ENCODE measurements at places on chromosomes 1 and 21. TPM values are rescaled to one million over a fixed set of nuclear protein-coding genes. Genes with fewer than 3 reads are reported as not detected.
A peak's percentile ranks its signal among the peaks of the same experiment; 100 is the strongest.

- H3K4me1 ChIP-seq: peaks cover 17% of the 10 kb centered on the region
- H3K4me3 ChIP-seq: no peak overlapping the region
- H3K27me3 ChIP-seq: no peaks in the 10 kb centered on the region
- H3K36me3 ChIP-seq: no peaks in the 10 kb centered on the region
- H3K27ac ChIP-seq: no peak overlapping the region
- DNase-seq: no peak
These were observed 14.4 kb downstream of the SDCCAG8 start for GRCh38 chr1:243270097-243270864.

DNA sequence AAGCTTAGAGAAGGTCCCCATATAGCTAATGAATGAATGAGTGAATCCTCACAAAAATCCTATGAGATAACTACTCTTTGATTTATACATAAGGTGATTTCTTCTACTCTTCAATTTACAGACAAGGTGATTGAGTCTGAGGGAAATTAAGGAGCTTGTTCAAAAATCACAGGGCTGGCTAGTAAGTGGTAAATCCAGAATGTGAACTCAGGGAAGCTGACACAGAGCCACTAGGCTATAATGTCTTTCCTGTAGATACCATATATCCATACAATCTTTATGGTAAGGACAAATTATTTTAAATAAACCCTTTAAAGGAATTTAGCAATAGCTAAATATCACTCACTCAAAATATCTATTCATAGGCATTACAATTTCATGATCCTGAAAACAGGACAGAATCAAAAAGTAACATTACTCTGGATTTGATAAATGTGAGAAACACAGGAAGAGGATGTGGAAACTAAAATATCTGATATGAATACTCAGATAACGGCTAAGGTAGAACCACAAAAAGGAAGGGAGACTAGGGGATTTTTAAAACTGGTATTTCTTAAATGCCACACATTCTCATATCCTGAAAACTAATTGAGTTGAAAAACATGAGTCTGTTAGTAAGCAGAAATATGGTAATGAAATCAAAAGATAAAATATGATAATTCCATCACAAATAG lies 108.2 kb downstream of the NBPF12 start:
- H3K4me3 ChIP-seq: no peak overlapping the region
- no peak for DNase-seq
- no peak overlapping the region for H3K27ac ChIP-seq
- H3K27me3 ChIP-seq: peaks cover 2% of the 10 kb centered on the region
- H3K36me3 ChIP-seq: no peaks in the 10 kb centered on the region
- no peaks in the 10 kb centered on the region for H3K4me1 ChIP-seq

DNA sequence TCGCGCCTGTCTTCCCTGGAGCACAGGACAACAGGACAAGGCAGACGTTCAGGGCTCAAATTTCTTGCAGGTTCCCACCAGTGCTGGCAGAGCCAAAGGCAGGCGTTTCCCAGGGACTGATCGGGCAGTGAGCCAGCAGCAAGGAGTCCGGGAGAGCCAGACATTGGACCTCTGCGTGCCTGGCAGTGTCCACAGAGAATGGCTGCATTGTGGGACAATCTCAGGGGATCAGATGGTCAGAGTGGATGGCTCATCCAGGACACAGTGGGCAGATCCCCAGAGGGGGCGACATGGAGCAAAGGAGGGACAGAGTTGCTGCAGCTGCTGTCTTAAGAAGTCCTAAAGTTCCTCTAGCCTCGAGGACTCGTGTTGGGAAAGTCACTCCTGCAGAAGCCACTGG lies 4.6 kb downstream of the TMEM63A start:
- H3K4me1 ChIP-seq: peaks cover 12% of the 10 kb centered on the region
- peaks cover 10% of the 10 kb centered on the region for H3K27me3 ChIP-seq
- DNase-seq: peak; percentile 68
- no peaks in the 10 kb centered on the region for H3K36me3 ChIP-seq

GRCh38 chr1:110760321-110760720 lies 85.6 kb upstream of the KCNA3 start:
- no peaks in the 10 kb centered on the region for H3K36me3 ChIP-seq
- no peak overlapping the region for H3K4me3 ChIP-seq
- no peak overlapping the region for H3K27ac ChIP-seq
- DNase-seq: no peak
- peaks cover 9% of the 10 kb centered on the region for H3K27me3 ChIP-seq

GRCh38 chr1:82586473-82586872 lies 785.7 kb downstream of the ADGRL2 start:
- H3K27ac ChIP-seq: no peak overlapping the region
- H3K27me3 ChIP-seq: no peaks in the 10 kb centered on the region
- H3K36me3 ChIP-seq: no peaks in the 10 kb centered on the region
- DNase-seq: no peak
- H3K4me1 ChIP-seq: no peaks in the 10 kb centered on the region

- no peak overlapping the region for H3K4me3 ChIP-seq
- no peaks in the 10 kb centered on the region for H3K4me1 ChIP-seq
- H3K36me3 ChIP-seq: no peaks in the 10 kb centered on the region
- H3K27ac ChIP-seq: no peak overlapping the region
- DNase-seq: no peak
- no peaks in the 10 kb centered on the region for H3K27me3 ChIP-seq
These were observed 45.8 kb upstream of the C1orf21 start for GRCh38 chr1:184340984-184341383.

DNA sequence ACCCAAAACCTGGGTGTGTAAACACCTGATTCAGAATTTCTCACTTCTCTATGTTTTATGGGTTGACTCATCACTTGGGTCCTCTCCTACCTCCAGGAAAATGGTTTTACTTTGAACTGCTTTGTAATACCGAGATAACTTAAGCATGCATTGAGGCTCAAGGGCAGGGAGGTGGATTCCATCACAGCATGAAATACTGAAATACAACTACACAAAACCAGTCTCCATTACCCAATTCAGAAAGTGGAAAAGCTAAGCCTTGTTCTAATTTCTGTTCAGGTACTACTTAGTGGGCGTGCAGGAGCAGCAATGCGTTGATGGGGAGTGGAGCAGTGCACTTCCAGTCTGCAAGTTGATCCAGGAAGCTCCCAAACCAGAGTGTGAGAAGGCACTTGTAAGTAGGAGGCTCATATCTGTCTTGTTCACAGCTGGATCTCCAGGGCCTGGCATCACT lies 6.1 kb upstream of the C4BPA start:
- DNase-seq: no peak
- no peaks in the 10 kb centered on the region for H3K27me3 ChIP-seq
- H3K4me3 ChIP-seq: no peak overlapping the region
- H3K4me1 ChIP-seq: no peaks in the 10 kb centered on the region
- peaks cover 6% of the 10 kb centered on the region for H3K36me3 ChIP-seq
- H3K27ac ChIP-seq: no peak overlapping the region

GRCh38 chr1:168396508-168396907 lies 115.8 kb downstream of the TBX19 start:
- H3K4me1 ChIP-seq: peaks cover 6% of the 10 kb centered on the region
- H3K4me3 ChIP-seq: no peak overlapping the region
- H3K27me3 ChIP-seq: peaks cover 5% of the 10 kb centered on the region
- DNase-seq: no peak
- H3K27ac ChIP-seq: no peak overlapping the region

GRCh38 chr1:215731699-215732098 lies 164.6 kb downstream of the KCTD3 start:
- H3K27ac ChIP-seq: no peak overlapping the region
- DNase-seq: no peak
- H3K36me3 ChIP-seq: peaks cover 10% of the 10 kb centered on the region
- no peaks in the 10 kb centered on the region for H3K4me1 ChIP-seq

DNA sequence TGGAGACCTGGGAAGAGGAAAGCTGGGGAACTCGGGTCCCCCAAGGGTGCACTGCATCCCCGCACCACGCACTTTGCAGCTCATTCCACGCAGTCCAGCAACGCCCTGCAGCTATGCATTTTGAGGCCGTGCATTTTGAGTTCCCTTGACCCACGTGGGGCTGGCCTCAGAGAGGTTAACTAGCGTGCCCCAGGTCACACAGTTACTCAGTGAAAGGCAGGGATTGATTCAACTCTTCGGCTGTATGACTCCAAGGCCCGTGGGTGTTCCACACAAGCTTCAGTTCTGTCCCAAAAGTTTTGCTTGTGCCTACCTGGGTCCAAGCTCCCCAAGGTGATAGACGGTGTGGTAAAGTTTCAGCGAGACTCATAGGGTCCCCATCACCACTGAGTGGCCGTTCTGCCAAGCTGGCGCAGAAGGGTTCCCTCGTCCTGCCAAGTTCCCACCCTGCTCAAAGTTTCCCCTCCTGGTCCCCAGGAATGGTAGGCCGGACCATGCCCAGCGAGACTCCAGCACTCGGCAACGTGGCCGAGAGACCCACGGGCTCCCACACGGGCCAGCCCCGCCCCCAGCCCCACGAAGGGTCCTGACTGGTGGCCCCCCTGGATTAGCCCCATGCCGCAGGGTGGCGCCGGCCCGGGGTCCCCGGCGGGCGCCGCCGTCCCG lies 611 bp downstream of the HSPG2 start:
- peaks cover 10% of the 10 kb centered on the region for H3K27me3 ChIP-seq
- no peak overlapping the region for H3K27ac ChIP-seq
- no peaks in the 10 kb centered on the region for H3K36me3 ChIP-seq
- peaks cover 7% of the 10 kb centered on the region for H3K4me1 ChIP-seq
- H3K4me3 ChIP-seq: peak overlapping the region; percentile 46

GRCh38 chr1:11521582-11522399 lies 42.8 kb downstream of the DISP3 start:
- DNase-seq: no peak
- peaks cover 6% of the 10 kb centered on the region for H3K4me1 ChIP-seq
- H3K27ac ChIP-seq: peak overlapping the region; percentile 80
- no peak overlapping the region for H3K4me3 ChIP-seq

DNA sequence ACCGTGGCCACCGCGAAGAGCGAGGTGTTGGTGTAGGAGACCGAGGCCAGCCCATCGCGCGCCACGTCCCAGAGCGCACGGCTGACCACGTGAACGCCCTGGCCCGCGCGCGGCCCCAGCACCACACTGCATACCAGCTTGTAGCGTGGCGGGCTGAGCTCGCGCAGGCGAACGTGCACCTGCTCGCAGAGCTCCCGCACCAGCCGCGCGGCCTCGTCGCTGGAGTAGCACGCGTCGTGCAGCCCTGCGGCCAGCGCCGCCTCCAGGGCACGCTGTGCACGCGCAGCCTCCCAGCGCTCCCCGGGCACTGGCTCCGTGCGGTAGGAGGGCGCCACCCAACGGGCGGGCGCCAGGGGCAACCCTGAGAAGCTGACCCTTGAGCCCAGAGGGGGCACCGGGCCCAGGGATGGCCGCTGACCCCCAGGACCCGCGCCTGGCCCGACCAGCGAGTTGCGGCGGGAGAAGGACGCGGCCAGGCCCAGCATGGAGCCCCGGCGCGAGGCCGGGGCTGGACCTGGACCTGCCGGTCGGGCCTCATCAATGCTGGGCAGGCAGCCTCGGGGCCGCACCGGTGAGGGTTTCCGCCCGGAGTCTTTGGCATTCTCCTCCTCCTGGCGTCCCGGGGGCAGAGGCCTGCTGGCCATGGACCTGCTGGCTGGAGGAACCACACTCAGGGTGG lies 987 bp downstream of the DYNLT4 start:
- H3K27ac ChIP-seq: no peak overlapping the region
- peaks cover 6% of the 10 kb centered on the region for H3K36me3 ChIP-seq
- H3K4me3 ChIP-seq: no peak overlapping the region
- DNase-seq: peak; percentile 12
- peaks cover 31% of the 10 kb centered on the region for H3K4me1 ChIP-seq
- peaks cover 17% of the 10 kb centered on the region for H3K27me3 ChIP-seq

Gene TCEA3
- total RNA-seq: 0.83 TPM

Gene POGK
- 60.3 TPM for total RNA-seq

Gene SIPA1L2
- total RNA-seq: 177 TPM

Gene GPR37L1
- total RNA-seq: not detected

Gene AIM2
- total RNA-seq: 5.3 TPM
